ENCODE measurements at places on chromosomes 6 and 20.

DNA sequence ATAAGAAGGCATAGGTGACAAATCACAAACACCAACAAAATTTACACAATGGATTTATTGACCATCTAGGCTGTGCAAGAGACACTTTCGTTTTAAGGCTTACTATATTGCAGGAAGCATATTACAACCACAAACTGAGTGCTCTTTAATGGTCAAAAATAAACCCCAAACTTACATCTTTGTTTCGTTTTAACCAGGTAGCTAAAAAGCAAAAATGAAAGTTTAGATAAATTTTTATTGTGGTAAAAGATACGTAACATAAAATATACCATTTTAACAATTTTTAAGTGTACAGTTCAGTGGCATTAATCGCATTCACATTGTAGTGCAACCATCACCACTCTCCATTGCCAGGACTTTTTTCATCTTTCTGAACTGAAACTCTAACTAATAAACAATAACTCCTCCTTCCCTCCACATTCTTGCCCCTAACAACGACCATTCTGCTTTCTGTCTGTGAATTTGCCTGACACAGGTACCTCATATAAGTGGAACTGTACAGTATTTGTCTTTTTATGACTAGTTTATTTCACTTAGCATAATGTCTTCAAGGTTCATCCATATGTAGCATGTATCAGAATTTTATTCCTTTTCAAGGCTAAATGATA, 32.3 kb upstream of the DUSP22 start:
- no peaks in the 10 kb centered on the region for H3K4me1 ChIP-seq
- no peak overlapping the region for H3K4me3 ChIP-seq
- H3K27ac ChIP-seq: no peak overlapping the region

GRCh38 chr6:108589244-108589791, 28.6 kb downstream of the FOXO3 start:
- DNase-seq: peak; percentile 93
- peaks cover 98% of the 10 kb centered on the region for H3K4me1 ChIP-seq
- peak overlapping the region; percentile 83 for H3K27ac ChIP-seq
- peak overlapping the region; percentile 12 for H3K4me3 ChIP-seq
- no peaks in the 10 kb centered on the region for H3K27me3 ChIP-seq

GRCh38 chr20:10679269-10679668, 5.5 kb upstream of the JAG1 start:
- H3K4me1 ChIP-seq: peaks cover 11% of the 10 kb centered on the region
- no peaks in the 10 kb centered on the region for H3K27me3 ChIP-seq
- no peak overlapping the region for H3K4me3 ChIP-seq
- H3K36me3 ChIP-seq: no peaks in the 10 kb centered on the region

DNA sequence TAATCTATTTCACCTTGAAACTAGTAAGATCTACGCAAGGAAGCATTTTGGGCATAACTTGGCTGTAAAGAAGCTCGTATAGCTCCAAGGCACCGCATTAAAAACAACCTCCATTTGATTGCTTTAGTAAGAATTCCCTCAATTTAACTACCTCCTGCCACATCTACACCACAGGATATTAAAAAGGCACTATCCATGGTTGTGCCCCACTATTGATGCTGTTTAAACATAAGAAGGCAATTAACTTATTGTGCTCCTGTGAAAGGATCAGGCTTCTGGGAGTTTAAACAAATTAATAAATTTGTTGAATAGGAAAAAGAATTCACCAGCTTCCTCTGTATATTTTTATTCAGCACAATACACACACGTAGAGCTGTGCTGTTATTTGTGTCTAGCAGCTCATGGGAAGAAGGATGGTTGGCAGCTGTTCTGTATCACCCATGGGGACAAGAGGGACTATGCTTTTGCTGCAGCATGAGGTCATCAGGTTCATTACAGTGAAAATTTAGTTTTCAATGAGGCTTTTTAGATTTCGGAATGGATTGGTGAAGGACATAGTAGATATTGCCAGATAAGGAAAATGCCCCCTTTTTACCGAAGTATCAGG, 513.3 kb downstream of the HAO1 start:
- no peaks in the 10 kb centered on the region for H3K36me3 ChIP-seq
- H3K27me3 ChIP-seq: no peaks in the 10 kb centered on the region
- DNase-seq: no peak
- no peaks in the 10 kb centered on the region for H3K4me1 ChIP-seq
- H3K4me3 ChIP-seq: no peak overlapping the region
- H3K27ac ChIP-seq: no peak overlapping the region

- peaks cover 4% of the 10 kb centered on the region for H3K4me1 ChIP-seq
- H3K36me3 ChIP-seq: peaks cover 42% of the 10 kb centered on the region
- H3K27me3 ChIP-seq: no peaks in the 10 kb centered on the region
- H3K4me3 ChIP-seq: no peak overlapping the region
- no peak overlapping the region for H3K27ac ChIP-seq
- DNase-seq: no peak
Observed at GRCh38 chr20:58359441-58359840, 29.6 kb upstream of the VAPB start.

- H3K27ac ChIP-seq: no peak overlapping the region
- H3K36me3 ChIP-seq: no peaks in the 10 kb centered on the region
- DNase-seq: no peak
Observed at GRCh38 chr6:136341967-136342366, 52.3 kb upstream of the BCLAF1 start.

DNA sequence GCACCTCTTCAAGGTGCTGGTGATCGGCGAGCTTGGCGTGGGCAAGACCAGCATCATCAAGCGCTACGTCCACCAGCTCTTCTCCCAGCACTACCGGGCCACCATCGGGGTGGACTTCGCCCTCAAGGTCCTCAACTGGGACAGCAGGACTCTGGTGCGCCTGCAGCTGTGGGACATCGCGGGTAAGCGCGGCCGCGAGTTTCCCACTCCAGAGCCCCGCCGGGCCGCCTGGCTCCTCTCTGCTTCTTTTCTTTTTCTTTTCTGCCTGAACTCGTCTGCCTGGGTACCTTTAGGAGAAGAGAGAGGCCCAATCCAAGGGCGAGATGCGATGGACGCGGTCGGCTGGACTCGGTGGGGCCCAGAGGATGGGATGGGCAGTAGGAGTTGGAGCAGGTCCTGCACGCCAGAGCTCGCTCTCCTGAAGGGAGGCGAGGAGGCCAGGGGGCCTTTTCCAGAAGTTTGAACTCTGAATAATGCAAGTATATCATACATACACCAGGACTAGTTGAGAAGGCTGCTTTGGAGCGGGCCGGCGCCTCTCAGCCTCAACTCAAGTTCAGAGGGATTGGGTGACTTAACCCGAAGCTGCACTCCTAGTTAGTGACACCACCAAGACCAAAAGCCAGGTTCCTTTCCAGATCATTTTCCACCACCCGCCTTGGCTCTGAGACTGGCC, 445 bp downstream of the RAB32 start:
- peaks cover 46% of the 10 kb centered on the region for H3K4me1 ChIP-seq
- DNase-seq: peak; percentile 80
- H3K27me3 ChIP-seq: no peaks in the 10 kb centered on the region
- H3K4me3 ChIP-seq: peak overlapping the region; percentile 79
- peak overlapping the region; percentile 98 for H3K27ac ChIP-seq

DNA sequence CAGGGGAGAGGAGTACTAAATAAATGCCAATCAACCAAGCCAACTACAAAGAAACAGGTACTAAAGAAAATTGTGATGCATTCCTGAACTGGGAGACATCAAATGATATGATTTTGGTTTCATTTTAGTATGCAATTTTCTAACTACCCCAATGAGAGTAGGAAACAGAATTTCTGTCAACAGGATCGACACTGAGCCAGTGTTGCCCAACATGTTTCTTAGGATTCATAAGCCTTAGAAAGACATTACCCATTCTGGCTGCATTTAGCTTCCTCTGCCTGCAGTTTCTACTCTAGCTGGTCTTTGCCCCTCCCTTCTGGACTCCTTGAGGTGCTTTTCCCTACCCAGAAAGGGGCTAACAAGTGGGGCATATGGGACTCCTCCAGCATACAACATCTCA, 49.8 kb downstream of the KCTD20 start:
- H3K27me3 ChIP-seq: no peaks in the 10 kb centered on the region
- DNase-seq: no peak
- H3K27ac ChIP-seq: no peak overlapping the region

GRCh38 chr6:166910601-166911000, 45.7 kb downstream of the RNASET2 start:
- DNase-seq: no peak
- H3K27ac ChIP-seq: no peak overlapping the region
- H3K27me3 ChIP-seq: peaks cover 2% of the 10 kb centered on the region
- H3K36me3 ChIP-seq: no peaks in the 10 kb centered on the region
- no peaks in the 10 kb centered on the region for H3K4me1 ChIP-seq

GRCh38 chr20:51043811-51044210, 20.9 kb upstream of the KCNG1 start:
- no peaks in the 10 kb centered on the region for H3K36me3 ChIP-seq
- no peak overlapping the region for H3K4me3 ChIP-seq
- no peaks in the 10 kb centered on the region for H3K4me1 ChIP-seq
- no peak for DNase-seq

- no peak overlapping the region for H3K27ac ChIP-seq
- no peaks in the 10 kb centered on the region for H3K4me1 ChIP-seq
- no peaks in the 10 kb centered on the region for H3K36me3 ChIP-seq
Observed at GRCh38 chr6:137692806-137693205, 174.3 kb upstream of the TNFAIP3 start.

GRCh38 chr20:8844179-8844578, 224.7 kb upstream of the PLCB4 start:
- no peaks in the 10 kb centered on the region for H3K36me3 ChIP-seq
- no peak for DNase-seq
- H3K4me3 ChIP-seq: no peak overlapping the region
- H3K27me3 ChIP-seq: no peaks in the 10 kb centered on the region
- H3K4me1 ChIP-seq: no peaks in the 10 kb centered on the region

- no peaks in the 10 kb centered on the region for H3K27me3 ChIP-seq
- H3K4me3 ChIP-seq: no peak overlapping the region
- no peak overlapping the region for H3K27ac ChIP-seq
- H3K36me3 ChIP-seq: no peaks in the 10 kb centered on the region
Observed at GRCh38 chr6:23964865-23965264, 161.2 kb upstream of the NRSN1 start.

DNA sequence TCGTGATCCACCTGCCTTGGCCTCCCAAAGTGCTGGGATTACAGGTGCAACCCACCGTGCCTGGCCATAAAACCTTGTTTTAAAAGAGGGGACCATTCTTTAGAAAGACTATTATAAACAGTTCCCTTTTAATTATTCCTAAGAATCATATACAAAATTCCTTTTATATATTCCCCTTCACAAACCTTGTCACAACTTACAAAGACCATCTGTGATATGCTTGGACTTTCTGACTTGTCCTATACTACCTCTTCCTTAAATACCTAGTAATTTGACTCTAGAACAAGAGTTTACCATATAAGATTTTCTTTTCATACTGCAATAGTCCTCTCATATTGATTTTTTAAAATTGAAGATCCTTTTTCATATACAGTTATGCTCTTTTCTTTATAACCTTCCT, 135.8 kb upstream of the PRSS16 start:
- no peak overlapping the region for H3K4me3 ChIP-seq
- H3K27me3 ChIP-seq: no peaks in the 10 kb centered on the region
- no peak overlapping the region for H3K27ac ChIP-seq
- no peak for DNase-seq
- no peaks in the 10 kb centered on the region for H3K36me3 ChIP-seq
- no peaks in the 10 kb centered on the region for H3K4me1 ChIP-seq

DNA sequence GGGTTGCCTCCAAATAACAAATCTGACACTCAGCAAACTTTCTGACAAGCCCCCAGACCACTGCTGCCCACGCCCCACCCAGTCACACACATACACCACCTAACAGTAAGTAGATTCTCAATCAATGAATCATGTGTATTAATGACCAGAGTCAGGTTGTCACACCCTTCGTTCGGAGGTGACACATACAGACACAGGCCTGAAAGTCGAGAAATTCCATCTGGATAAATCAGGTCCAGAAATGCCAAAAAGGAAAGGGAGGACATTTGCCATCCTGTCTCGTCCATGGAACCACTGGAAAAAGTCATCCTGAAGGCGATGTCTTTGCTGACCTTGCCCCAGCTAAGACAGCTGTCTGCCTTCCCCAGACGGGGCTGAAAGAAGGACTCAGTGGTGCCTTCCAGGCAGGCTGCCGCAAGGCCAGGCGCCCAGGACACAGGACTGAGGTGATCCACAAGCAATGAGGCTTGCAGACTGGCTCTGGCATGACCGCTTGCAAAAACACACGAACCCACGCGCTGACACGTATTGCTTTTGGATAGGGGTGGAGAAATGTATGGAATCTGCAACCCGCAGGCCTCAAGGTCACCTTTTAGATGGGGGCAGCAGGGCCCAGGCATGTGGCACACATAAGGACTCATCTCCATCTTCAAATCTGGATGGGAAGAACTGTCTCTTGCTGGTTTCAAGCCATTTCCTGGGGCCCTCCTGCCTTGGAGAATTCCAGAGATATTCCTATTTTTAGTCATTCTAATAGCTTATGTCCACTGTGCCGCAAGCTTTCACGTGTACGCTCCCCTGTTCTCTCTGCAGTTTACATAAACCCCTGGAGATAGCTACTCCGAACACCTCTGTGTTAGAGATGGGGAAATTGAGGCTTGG, 9.0 kb downstream of the NFATC2 start:
- H3K4me1 ChIP-seq: peaks cover 19% of the 10 kb centered on the region
- DNase-seq: no peak
- H3K4me3 ChIP-seq: no peak overlapping the region
- no peaks in the 10 kb centered on the region for H3K27me3 ChIP-seq
- peaks cover 6% of the 10 kb centered on the region for H3K36me3 ChIP-seq

- DNase-seq: no peak
- no peak overlapping the region for H3K27ac ChIP-seq
- no peaks in the 10 kb centered on the region for H3K27me3 ChIP-seq
Observed at GRCh38 chr6:152680879-152681517, 16.7 kb upstream of the MYCT1 start.

DNA sequence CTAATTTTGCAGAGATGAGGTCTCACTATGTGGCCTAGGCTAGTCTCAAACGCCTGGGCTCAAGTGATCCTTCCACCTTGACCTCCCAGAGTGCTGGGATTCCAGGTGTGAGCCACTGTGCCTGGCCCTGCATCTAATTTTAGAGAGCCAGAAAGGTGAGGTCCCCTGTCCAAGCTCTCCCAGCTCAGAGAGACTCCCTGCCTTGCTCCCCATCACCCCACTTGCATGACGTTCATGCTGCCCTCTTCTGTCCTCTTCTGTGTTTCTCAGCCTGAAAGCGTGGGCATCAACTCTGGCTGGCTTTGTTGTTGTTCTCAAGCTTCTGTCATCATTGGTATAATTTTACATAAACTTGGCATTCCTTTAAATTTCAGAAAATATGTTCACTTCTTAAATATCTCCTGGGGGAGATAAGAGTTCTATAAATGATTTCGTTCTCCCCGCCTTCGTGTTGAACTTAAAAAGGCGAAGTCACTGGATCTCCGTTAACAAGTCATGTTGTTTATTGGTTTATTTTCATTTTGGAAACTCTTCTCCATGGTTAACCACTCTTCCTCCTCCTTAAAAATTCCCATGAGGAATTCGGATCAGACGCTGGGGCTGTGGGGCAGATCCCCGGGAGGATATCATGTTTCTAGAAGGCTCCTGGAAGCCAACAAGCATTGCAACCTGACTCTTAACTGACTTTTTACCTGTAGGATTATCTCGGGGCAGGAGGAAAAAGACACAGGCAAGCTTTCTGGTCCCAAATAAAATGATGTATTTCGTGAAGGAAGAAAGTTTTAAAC, 13.2 kb upstream of the PARD6B start:
- H3K4me3 ChIP-seq: no peak overlapping the region
- DNase-seq: no peak
- no peaks in the 10 kb centered on the region for H3K36me3 ChIP-seq
- no peaks in the 10 kb centered on the region for H3K27me3 ChIP-seq

All from tibial artery (tissue), 4 donors.